ENCODE measurements at places on chromosomes 13 and 19.

- no peak for DNase-seq
Measured at GRCh38 chr13:99405966-99406365, 95.3 kb upstream of the TM9SF2 start.

GRCh38 chr19:993831-994393 is 6.3 kb upstream of the GRIN3B start:
- DNase-seq: no peak

- no peak for DNase-seq
Measured at GRCh38 chr13:23183292-23183691, 2.5 kb downstream of the SGCG start.

DNA sequence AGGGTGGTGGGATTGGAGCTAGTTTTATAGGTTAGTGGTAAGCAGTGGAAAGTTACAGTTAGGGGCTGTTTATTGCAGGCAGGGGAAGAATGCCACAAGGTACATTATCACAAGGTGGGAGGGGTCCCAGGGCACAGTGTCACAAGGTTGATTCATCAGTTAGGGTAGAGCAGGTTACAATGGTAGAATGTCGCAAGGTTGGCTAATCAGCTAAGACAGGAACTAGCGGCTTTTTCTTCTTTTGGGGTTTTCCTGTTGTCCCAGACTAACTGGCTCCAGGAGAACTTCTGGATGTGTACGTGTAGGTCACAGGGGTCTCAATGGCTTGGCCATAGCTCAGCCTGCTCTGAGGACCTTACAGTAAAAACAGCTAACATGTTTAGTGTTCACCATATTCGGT is 1221.1 kb downstream of the SLITRK1 start:
- DNase-seq: no peak

DNA sequence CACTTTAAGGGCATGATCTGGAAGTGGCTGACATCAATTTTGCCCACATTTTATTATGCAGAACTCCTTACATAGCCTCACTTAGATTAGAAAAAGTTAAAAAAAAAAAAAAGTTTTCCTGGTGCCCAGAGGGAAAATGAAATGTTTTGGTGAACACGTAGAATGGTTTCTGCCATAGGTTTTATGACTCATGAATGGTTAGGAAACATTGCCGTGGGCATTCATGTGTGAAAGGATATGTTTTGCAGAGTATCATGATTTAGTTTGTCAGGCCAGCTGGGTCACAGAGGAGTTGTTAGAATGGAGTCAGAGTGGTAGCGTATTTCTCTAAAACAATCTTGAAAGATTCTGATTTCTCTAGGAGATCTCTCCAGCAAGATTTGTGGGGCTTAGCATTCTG is 133.8 kb downstream of the MRPL57 start:
- no peak for DNase-seq

DNA sequence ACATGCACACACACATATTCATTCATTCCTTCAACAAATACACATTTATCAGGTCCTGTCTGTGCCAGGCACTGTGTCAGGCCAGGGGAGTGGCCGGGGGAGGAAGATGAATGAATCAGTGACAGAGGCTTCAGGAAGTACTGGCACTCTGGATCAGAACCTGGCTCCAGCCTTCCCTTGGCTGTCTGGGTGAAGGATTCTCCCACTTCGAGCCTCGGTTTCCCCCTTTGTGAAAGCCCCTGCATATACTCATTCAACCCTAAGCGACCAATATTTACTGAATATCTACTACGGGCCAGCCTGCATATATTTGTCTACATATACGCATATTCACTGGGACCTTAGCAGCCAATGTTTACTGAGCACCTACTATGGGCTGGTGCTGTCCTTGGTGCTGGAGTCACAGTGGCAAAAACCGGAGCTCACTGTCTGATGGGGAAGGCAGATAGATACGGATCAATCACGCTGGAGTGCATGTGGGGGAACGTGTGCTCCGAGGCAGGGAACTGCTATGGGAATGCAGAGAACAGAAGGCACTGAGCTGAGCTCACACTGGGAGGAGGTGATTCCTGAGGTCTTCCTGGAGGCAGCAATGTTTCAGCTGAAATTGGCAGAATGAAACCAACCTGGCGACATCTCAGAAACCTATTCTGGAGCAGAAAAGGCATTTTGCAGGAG is 636 bp upstream of the ZNF579 start:
- no peak for DNase-seq

DNA sequence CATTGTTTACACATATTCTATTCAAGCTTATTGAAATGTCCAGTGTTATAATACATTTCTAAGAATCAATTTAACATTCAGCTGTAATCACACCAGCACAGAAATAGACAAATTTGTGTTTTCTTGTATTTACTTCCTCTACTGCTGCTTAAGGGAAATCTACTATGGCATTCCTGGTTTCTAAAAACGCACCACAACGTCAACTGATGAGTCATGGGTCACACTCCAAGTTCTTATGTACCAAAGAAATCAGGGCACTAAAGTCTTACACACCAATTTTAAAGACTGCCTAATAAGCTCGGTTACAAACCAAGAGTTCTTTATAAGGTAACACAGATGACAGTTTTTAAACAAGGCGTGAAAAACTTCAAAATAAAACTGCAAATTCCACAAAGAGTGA is 13.2 kb downstream of the LNX2 start:
- peak; percentile 26 for DNase-seq

GRCh38 chr19:39474139-39474620 is 6.5 kb upstream of the TIMM50 start:
- DNase-seq: peak; percentile 46

- DNase-seq: no peak
Measured at GRCh38 chr13:66313413-66313812, 916.7 kb downstream of the PCDH9 start.

GRCh38 chr13:93794197-93794885 is 567.7 kb downstream of the GPC6 start:
- no peak for DNase-seq

DNA sequence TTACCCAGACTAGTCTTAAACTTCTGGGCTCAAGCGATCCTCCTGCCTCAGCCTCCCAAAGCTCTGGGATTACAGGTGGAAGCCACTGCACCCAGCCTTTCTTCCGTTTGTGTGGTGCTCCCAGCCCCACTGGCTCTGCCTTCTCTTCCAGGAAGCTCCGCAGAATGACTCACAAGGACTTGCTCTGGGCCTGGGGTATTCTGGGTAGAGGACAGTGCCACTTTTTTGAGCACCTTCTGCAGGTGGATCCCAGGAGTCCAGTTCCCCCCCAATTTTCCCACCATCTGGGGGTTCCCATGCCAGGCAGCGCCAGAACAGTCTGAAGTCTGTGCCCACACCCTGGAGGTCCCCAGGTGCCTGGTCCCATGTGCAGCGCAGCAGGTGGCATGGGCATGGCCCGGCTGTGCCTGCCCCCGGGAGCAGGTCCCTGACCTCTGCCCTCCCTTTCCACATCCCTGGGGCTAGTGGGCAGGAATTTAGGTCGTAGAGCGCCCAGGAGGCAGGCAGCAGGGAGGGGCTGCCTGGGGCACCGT is 1.6 kb downstream of the REEP6 start:
- no peak for DNase-seq

DNA sequence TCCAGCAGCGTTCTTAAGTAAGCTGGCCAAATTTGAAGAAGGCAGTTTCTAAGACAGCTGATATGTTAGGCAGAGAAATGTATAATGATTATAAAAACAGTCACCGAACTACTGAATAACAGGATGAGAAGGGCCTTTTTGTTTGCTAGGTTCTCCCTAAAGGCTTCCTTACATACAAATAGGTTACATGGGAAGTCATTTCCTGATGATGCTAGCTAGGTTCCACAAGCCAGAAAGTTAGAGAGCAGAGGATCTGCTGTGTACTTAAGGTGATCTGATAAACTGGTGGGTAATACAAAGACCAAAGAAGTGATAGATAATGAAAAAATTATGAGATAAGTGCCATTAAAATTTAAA is 139.7 kb downstream of the VWA8 start:
- no peak for DNase-seq

DNA sequence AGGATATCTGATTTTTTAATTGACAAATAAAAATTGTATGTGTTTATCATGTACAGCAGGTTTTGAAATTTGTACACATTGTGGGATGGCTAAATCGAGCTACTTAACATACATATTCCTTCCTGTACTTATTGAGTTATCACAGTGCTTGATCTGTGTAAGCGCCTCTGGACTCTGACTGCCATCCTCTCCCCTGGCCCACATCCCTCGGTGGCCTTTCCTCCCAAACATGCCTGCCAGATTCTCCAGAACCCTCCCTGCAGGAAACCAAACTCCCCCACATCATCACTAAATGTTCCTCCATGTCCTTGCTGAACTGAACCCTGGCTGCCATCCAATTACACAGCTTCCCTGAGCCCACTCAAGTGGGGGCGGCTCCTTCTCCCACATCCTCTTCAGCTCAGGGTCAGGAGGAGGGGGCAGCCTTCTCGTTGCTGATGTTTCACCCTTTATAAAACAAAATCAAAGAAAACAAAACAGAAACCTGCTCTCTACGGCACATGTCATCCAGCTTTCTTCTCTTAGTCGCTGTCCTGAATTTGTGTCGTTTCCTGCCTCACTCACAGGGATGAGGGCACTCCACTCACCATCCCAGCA is 97.1 kb upstream of the SPATA13 start:
- DNase-seq: no peak

DNA sequence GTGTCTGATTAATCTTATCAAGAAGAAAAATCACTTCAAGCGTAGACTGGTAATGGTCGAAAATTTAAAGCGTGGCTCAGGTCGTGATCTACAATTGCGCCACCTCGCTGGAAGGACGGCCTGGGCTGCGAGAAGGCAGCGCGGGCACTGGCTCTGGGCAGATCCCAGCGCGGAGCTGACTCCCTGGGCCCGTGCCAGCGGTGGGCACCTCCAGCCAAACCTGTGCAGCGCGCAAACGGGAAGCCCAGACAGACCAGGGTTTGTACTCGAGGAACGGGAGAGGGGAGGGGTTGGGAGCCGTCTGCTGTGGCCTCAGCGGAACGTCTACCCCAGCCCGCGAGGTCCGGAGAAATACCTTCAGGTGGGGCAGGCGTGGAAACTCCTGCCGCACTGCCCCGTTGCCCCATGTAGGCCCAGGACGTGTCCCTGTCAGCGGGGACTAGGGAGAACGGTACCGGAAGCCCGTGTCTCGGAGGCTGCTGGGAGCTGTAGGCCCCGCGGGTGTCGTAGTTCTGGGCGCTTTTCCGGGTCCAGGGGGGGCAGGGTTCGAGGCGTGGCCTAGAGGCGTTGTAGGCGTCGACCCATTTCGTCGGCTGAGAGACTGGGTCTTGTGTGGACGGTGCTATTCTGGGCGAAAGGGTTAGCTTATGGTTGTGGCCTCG is 21.1 kb downstream of the ZNF274 start:
- no peak for DNase-seq

- DNase-seq: no peak
Measured at GRCh38 chr13:98451676-98452470, 125.0 kb downstream of the STK24 start.

DNA sequence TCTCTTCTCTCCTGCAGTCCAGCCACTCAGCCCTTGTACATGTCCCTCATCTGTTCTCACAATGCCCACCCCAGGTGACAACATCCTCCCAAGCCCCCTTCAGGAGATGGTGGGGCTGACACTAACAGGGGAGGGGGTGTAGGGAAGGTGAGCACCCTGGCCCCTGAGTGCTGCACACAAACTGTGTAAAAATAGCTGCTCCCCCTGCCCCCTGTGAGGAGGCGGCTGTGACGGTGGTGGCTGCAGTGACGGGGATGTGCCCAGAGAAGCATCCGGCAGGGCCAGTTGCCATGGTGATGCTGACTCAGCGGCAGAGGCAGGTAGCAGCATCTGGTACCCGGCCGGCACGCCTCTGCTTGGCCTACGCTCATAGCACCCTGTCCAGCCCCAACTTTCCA is 13.0 kb upstream of the JUND start:
- peak; percentile 34 for DNase-seq

- DNase-seq: peak; percentile 15
Measured at GRCh38 chr19:54959840-54960239, 6.3 kb upstream of the NLRP2 start.

- no peak for DNase-seq
Measured at GRCh38 chr13:86569974-86570373, 770.8 kb upstream of the SLITRK6 start.

DNA sequence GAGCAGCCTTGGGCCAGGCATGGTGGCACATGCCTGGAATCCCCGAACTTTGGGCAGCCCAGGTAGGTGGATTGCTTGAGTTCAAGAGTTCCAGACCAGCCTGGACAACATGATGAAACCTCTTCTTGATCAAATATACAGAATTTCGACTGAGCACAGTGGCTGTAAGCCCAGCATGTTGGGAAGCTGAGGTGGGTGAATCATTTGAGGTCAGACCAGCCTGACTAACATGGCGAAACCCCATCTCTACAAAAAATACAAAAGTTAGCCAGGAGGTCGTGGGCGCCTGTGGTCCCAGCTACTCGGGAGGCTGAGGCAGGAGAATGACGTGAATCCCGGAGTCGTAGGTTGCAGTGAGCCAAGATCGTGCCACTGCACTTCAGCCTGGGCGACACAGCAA is 8.0 kb upstream of the NLRP7 start:
- DNase-seq: peak; percentile 50

DNA sequence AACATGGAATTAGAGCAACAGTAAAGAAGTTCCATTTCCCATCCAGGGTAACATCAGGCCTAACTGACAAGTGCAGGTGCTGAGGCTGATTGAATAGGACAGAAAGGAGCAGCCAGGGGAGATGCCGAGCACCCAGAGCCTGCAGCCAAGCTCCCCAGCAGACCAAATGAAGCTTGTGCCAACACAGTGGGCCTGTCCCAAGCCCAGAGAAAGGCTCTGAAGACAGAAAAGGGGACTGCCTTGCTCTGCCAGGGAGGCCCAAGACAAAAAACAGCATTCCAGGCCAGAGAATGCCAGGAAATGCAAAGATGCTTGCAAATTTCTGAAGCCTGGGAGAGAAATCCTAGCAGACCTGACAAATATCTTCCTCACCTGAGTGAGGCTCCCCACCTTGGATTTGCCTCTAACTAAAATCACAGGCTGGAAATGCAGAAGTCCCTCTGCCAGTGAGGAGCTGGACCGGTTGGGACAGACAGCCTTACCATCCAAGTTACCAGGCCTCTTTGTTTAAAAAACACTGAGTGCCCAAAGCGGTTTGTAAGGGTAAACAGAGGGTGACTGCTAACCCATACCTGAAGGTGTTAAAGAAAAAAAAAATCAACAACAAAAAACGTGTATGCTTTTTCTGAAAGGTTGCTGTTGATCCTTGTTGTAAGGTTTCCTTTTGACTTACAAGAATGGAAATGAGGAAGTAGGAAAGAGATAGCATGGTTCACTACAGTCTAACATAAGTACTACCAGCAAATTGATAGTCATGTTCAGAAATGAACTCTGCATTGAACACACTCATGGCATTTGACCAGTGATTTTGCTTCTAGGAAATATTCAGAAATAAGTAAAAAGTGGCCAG is 11.8 kb upstream of the HMGB1 start:
- DNase-seq: no peak

GRCh38 chr13:66482836-66483235 is 747.3 kb downstream of the PCDH9 start:
- DNase-seq: no peak

Data from CD14-positive monocyte (primary cell).